G401 (cell line): ENCODE measurements at places on chromosomes 5 and 9. TPM values are rescaled to one million over a fixed set of nuclear protein-coding genes. Genes with fewer than 3 reads are reported as not detected.

DNA sequence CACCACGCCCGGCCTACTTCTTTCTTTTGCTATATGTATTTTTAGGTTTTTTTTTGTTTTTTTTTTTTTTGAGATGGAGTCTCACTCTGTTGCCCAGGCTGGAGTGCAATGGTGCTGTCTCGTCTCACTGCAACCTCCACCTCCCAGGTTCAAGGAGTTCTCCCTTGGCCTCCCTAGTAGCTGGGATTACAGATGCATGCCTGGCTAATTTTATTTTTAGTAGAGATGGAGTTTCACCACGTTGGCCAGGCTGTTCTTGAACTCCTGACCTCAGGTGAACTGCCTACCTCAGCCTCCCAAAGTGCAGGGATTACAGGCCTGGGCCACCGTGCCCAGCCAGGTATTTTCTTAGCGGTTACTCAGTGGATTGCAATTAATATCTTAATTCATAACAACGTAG, 23.9 kb upstream of the C5orf24 start:
- DNase-seq, result no peak

DNA sequence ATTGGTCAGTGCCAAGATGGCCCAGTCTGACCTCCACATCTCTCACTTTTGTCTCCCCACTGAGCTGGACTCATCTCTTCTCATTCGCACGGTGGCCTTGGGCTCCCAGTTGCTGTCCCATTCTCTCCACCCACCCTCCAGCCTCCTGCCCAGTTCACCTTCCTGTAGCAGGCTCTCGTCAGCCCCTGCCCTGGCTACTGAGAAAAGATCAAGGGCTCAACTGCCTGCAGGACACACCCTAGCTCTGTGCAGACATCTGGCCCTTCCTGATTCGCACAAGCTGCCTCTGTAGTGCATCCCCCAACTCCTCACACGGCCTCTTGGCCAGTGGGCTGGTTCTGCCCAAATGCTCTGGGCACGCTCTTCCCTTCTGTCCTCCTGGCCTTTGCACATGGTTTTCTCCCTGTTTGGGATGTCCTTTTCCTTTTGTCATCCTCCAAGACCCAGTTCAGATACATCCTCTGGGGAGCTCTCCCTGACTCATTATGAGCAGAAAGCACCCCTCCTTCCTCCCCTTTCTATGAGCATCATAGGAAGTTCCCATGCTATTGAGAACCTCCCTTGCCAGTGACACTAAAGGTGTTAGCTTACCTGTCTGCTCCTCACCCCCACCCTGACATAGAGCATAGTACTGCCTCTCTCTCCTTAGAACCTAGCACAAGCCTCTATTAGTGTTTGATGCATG, 78.5 kb upstream of the TGFBR1 start:
- no peak for DNase-seq

DNA sequence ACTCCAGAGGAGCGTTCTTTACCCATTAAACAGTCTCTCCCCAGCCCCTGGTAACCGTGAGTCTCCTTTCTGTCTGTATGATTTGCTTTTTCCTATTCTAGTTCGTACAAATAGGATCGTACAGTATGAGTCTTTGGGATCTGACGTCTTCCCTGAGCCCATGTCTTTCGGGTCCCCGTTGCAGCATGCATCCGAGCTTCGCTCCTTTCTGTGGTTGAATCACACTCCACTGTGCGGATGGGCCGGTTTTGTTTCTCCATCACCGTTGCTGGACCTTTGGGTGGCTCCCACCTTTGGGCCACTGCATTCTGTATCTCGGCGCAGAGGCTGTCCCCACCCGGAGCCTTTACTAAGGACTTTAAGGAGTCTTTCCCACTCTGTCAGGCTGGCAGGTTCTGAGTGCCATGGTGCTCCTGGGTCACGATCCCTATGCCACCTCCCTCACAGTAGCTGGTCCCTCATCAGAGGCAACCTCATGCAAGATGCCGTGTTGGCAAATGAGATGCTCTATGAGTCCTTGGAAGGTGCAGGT, 145.7 kb upstream of the COL5A1 start:
- no peak for DNase-seq

DNA sequence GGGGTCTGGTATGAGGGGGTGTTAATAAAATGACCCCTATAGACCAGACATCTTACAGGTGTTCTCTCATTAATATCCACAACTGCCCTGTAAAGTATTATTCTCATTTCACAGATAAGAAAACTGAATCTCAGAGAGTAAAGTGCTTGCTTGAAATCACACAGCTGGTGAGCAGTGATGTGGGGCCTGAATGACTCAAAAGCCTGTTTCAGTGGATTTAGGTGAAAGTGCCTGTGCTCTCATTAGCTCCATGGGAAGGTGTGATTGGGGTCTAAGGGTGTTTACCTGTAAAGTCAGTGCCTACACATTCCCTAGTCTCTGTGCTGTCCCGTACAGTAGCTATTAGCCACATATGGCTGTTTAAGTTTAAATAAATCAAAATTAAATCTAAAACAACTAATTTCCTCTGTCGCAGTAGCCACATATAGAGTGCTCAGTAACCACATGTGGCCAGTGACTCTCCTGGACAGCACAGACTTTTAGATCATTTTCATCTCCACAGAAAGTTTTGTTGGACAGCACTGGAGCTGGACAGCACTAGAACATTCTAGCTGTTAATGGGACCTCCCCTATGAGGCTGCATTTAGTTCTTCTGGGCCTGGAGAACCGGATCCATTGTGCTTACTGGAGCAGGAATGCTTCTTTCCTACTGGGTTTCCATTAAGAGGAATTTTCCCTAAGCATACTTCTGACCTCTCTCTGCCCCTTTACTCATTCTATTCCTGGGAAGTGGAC, 52.5 kb upstream of the SEMA6A start:
- DNase-seq, result no peak

DNA sequence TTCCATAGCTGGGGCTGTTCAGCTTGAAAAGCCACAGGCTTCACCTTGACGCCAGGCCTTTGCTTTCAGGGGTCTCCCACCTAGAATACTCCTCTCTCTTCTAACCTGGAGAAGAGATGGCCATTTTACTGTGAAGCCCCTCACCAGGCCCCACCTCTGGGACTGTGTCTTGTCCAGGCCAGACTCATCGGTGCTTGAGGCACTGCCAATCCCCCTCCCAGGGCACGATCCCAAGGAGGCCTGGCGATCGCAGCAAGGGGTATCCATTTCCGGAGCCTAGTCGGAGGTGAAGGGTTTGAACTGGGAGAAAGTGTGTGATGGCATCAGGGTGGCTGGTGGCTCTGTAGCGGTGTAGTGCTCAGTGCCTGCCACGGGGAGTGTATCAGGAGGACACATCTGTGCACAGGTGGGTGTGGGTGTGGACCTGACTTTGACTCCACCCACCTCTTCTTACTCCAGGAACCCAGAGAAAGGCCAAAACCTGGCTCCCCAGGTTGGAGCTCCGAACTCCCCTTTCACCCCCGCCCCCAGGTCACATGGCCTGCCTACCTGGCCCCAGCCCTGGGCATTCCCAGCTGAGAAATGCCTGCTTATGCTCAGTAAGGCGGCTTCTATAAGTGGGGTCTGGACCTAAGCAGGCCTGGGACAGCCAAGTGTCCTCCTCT, 27.4 kb upstream of the ENHO start:
- no peak for DNase-seq

DNA sequence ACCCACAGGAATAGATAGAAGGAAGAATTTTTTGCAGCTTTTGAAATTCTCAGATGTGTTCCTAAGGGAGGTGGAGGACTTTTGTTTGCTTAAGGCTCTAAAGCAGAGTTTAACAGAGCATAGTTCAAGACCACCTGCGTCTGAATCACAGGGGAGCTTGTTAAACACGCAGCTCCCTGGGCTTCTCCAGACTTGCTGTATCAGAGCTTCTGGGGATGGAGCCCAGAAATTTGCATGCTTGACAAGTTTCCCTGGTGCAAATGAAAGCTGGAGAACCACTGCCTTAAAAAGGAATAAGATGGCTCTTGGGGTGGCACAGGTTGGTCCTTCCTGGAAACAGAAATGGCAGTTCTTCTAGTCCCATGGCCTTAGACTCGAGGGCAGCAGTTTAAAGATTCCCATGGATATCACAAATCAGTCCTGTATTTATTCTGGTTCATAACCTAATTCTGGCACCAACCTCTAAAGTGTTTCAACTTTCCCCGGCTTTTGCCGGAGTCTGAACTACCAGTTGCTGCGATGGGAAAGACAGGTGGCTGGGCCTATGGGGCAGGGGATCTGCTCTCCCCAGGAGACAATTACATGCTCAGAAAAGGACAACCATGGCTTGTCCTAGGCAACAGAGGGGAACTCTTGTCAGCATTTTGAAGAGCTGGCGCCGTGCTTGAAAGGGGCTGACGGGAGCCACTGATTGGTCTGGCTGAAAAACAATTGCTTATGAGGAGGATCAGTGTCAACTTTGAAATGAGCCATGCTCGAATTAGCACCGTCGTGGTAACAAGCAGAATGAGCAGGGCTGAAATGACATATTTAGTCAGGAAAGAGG, 599.6 kb downstream of the CCDC171 start:
- no peak for DNase-seq

LRRC70 gene
- 0.51 TPM in 1 of 2 replicates, not detected in the other for total RNA-seq

GRCh38 chr5:93280518-93280917, 300.5 kb downstream of the NR2F1-AS1 start:
- no peak for DNase-seq

CDC25C gene
- 39.8 and 57.5 TPM in 2 replicates for total RNA-seq

GRCh38 chr9:135409286-135410200, 70.0 kb upstream of the PPP1R26 start:
- DNase-seq, result no peak

GRCh38 chr9:88949961-88950340, 41.3 kb upstream of the S1PR3 start:
- no peak for DNase-seq

DNA sequence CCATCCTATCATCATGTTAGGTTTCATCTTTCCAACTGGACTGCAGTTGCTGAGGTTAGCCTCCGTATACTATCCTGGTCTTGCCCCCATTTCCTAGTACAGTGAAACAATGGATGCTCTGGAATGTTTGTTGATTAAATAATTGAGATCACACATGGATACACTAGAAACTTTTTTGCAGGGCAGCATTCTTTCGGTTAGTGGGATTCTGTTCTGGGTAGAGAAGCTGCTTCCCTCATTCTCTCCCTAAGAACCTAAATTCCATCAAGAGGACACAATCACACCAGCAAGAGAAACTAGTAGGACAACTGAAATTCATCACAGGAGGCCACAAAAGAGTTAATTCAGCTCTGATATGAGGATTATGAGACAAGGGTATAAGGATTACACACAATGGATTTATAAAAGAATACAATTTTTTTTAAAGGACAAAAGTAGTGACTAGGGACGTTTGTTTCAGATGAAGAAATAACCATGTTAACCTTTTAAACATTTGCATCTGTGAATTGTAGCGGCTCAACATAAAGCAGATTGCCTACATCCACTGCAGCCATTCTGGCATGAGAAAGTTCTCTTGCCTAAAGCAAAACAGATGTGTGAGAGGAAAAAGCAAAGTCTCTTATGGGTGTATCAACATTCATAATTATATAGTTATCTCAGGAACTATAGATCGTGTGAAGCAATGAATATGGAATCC, 162.7 kb upstream of the LHFPL2 start:
- DNase-seq, result no peak

DNA sequence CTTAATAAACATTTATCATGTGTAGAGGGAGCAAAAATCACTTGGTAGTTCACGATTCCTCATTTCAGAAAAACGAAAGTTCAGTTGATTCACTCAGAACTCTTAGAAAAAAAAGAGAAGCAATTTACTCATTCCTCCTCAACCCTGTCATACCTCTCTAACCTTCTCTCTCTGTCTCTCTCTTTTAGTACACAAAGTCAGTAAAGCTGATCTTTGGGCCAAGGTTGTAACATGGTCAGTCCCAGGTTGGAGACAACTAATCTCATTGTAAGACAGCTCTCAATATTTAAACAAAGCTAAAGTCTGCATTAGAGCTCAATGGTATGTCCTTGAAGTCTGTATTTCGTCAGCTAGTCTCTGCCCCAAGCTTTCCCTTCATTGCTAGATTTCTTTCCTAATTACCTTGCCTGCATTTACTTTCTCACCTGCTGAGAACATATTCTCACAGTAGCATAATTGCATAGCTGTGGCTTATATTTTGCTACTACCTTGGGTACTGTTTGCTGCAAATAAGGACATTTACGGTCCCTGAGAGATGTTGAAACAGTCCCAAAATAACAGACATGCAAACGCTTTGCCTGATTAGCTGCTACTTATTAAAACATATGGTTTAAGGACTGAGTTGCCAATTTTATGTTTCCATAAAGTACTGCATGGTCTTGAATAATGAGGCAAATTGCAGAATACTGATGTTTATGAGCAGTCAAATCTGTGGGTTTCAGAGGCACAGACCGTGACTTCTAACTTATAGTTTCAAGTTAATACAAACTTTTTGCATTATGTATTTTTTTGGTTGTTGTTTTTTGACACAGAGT, 138.3 kb downstream of the GPBP1 start:
- DNase-seq, result no peak

- no peak for DNase-seq
Observed at GRCh38 chr9:19114680-19115270, 12.1 kb upstream of the HAUS6 start.

- DNase-seq, result no peak
Observed at GRCh38 chr9:123115146-123115913, 81.9 kb downstream of the GPR21 start.

DNA sequence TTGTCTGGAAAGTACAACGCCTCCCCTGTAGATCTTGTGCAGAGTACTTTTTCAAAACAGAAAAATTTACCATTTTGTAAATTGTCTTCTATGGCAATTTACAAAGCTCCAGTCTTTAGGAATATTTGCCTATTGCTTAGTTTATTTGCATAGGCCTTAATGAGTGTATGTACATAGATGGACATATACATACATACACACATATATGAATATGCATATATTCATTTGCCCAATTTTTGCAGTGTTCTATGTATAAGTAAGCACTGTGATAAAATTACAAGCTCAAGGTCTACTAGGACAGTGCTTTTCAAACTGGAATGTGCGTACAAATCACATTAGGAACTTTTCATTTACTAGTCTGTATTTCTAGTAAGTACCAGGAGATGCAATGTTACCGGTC, 301.3 kb upstream of the SMARCA2 start:
- no peak for DNase-seq

- DNase-seq, result no peak
Observed at GRCh38 chr5:30908356-30908755, 285.1 kb upstream of the CDH6 start.

- DNase-seq, result no peak
Observed at GRCh38 chr5:167839065-167839464, 452.4 kb upstream of the WWC1 start.

DNA sequence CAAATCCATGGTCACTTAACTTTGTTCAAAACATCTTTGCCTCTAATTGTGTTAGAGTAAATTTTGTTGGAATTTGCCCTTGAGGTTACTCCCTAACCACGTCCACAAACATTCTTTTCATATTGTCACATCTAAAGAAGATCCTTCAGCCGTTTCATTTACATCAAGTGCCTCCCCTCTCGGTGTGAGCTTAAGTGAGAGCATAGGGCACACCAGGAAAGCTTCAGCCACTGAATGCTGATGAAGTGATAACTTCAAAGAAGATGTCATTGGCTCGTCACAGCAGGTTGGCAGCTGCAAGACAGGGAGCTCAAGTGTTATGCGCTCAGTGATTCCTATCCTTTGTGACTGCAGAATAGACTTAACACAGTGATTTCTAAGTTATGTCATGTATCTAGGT, 49.6 kb upstream of the ADAMTS19 start:
- no peak for DNase-seq

SPACA9 gene
- total RNA-seq, result 5.5 and 6.0 TPM in 2 replicates

ZBTB26 gene
- total RNA-seq, result 2.1 TPM in 2 replicates

SVEP1 gene
- total RNA-seq, result not detected in 2 replicates

- DNase-seq, result peak; percentile 29
Observed at GRCh38 chr5:109485030-109485429, 75.3 kb upstream of the PJA2 start.
